Skeletal muscle tissue (tissue), 5 donors: ENCODE measurements at places on chromosomes 7 and 10. TPM values are rescaled to one million over a fixed set of nuclear protein-coding genes. Genes with fewer than 3 reads are reported as not detected.

The HSPA12A gene
- 8.4 TPM for total RNA-seq

The GARIN1A gene
- total RNA-seq: 0.52 TPM

The AGMO gene
- total RNA-seq: 3.1 TPM

The MOSPD3 gene
- total RNA-seq: 2.6 TPM
